ENCODE measurements at places on chromosomes 13 and 19.

GRCh38 chr13:31046711-31047279, 114.3 kb downstream of the TEX26 start:
- DNase-seq: no peak

- no peak for DNase-seq
Measured at GRCh38 chr19:45245826-45246225, 619 bp upstream of the EXOC3L2 start.

GRCh38 chr19:15640294-15640903, at the start of gene CYP4F3:
TSS of gene CYP4F3 (plus strand) at chr19:15640897. CDS start at chr19:15641416, 519 bp downstream.
- DNase-seq: no peak

- no peak for DNase-seq
Measured at GRCh38 chr19:38942471-38943181, 11.9 kb downstream of the MRPS12 start.

DNA sequence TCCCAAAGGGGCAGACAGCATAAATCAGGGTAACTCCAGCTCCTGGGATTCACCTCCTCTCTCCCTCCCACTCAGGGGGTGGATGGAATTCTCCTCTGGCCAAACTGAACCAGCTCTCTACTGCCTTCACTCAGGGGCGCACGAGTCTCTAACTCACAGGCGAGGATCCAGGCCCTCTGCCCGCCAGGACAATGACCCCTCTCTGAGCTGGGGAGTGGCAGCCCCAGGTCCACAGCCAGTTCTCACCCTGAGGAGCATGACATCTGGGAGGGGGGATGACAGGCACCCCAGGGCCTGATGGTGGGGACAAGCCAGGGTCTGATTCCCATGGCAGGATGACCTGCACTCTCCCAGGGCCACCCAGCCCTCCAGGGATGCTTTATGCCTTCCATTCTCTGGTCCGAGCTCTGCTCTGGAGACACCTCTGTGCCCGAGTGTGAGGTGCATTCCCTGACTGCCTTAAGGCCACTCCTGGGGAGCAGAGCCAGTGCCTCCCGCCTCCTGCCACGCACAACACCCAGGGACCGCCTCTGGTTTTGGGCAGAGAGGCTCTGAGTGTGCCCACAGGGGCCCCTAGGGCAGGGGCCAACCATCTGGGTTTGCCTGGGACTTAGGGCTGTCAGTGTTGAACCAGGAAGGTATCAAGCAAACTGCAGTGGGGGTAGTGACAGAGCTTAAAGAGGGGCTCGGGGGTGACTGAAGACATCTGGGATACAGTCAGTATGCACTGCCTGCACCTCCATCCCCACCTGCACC, 66.2 kb downstream of the GNG7 start:
- no peak for DNase-seq

DNA sequence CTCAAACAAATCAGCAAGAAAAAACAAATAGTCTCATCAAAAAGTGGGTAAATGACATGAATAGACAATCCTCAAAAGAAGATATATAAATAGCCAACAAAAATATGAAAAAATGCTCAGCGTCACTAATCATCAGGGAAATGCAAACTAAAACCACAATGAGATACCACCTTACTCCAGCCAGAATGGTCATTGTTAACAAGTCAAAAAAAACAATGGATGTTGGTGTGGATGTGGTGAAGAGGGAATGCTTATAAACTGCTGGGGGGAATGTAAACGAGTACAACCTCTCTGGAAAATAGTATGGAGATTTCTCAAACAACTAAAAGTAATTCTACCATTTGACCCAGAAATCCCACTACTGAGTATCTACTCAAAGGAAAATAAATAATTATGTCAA, 239.2 kb upstream of the RFC3 start:
- no peak for DNase-seq

DNA sequence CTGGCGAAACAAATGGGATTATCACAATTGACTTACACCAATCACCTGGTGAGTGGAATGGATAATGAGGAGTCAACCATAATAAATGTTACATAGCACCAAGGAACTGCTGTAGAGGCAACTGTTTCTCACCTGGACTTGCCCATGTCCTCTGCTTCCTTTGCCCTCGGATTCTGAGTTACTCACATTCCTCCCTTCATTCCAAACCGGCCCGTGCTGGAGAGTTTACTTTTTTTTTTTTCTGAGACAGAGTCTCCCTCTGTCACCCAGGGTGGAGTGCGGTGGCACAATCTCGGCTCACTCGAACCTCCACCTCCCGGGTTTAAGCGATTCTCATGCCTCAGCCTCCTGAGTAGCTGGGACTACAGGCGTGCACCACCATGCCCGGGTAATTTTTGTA, 41.5 kb upstream of the TSC22D1 start:
- no peak for DNase-seq

DNA sequence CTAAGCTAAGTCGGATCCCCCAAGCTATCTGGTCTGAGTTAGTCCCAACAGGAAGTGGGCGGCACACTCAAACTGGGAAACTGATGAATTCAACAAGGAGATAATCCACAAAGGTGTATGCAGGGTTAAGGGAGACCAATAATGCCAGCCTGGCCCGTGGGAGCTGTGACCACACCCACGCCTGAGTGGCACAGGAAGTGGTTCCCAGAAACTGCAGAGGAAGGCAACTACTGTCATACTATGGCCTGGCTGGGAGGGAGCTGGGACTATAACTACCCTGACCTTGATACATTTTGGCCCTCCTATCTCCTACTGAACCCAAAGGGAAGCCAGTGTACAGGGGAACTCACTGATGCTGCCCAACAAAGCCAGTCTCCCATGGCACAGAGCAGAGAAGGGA, 85.5 kb upstream of the TDRD3 start:
- no peak for DNase-seq

GRCh38 chr13:107942030-107942617, 273.2 kb downstream of the LIG4 start:
- DNase-seq: no peak

DNA sequence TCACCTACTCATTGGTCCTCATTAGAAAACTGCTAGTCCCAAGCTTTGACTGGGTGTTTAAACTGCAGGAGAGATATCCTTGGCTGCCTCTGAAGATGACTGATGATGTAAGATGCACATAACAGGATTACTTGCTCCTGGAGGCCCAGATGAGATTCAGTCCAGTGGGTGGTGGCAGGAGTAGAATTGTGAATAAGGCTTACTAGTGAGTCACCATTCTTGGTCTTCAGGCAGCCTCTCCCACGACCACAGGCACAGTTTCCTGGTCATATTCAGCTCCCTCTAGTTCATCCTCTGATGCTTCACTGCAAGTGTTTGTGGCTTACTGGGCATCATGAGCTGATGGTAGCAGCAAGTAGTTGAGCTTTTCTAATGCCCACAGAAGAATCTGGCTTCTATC, 12.1 kb downstream of the SERTM1 start:
- DNase-seq: no peak

DNA sequence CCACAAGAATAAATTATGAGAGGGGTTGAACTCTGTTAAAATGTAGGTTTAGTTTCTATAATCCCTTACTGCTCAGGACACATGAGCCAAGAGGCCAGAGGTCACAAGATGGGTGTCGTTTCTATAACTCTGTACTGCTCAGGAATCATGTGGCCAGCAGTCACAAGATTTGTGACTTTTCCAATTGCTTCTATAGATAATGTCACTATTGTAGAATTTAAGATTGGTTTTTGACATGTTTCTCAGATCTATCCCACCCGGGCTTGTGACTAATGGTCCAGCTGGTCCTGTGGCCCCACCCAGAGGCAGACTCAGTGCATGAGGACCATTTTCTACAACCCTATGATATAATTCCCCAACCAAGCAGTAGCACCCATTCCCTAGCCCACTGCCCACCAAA, 662.0 kb upstream of the KLF12 start:
- no peak for DNase-seq

DNA sequence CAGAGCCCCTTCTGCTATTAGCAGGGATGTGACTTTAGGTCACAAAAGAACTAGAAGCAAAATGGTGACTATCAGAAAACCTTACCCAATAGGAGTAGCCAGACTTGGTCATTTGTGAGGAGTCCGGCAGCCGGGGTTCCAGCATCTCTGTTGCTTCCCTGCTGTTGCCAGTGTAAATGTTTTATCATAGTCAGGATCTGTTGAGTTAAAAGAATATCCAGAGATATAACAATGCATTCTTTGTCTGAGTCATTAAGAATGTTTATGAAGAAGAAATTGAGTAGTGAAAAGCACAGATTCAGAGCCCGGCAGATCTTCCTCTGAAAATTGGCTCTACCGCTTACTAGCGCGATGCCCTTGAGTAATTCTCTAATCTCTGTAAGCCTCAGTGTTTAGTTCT, 84.2 kb downstream of the COL4A2 start:
- no peak for DNase-seq

DNA sequence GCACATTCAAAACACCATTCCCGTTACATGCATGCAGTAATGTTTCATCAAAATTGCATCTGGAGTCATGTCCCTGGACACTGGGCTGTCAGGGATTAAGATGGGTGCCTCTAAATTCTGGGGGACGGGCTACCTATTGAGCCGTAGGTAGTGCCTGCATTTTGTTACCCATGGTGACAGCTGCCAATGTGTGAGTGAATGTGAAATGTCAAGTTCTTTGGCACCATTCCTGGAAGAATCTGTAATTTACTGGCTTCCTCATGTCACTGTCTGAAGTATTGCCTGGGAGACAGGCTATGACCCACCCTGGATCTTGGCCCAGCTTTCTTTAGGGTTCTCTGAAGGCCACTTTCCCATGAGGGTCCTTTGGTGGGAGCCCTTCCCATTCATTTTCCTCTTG, 266.1 kb downstream of the TSHZ3 start:
- no peak for DNase-seq

GRCh38 chr19:39405261-39405957, 1.2 kb upstream of the ZFP36 start:
- DNase-seq: no peak

DNA sequence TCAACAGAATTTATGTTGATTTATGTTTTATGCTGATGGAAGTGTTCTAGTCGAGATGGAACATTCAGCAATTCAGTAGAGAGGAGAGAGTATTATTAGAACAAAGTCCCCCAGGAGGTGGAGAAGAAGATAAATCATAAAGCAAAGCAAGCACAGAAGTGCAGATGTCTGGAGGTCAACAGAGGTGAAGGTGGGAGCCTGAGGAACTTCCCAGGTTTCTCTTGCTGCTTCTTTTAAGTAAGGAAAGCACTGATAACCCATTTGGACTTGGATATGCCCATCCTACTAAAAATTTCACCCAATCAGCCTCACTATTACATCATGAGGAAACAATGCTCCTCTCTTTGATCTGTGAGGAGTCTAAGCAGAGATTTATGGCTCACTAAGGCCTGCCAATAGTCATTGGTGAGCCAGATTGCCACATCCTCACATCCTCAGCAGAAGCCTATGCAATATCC, 98.8 kb downstream of the EPSTI1 start:
- no peak for DNase-seq

DNA sequence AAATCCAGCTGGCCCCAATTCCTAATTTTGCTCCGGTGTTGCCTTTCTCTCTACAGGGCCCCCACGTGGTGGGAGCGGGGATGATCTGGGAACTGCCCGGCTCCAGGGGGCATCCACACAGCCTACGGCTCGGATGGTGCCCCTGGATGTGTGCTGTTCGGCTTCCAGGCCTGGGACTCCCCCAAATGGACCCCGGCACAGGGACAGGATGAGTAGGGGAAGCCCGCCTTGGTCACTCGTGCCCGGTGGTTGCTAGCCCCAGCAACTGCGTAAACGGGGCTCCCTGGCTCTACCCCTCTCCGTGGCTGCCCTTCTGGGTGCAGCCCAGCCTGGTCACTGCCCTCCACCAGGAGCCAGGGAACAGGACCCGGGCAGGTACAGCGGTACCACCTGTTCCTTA, 111.5 kb downstream of the TEX26 start:
- no peak for DNase-seq

DNA sequence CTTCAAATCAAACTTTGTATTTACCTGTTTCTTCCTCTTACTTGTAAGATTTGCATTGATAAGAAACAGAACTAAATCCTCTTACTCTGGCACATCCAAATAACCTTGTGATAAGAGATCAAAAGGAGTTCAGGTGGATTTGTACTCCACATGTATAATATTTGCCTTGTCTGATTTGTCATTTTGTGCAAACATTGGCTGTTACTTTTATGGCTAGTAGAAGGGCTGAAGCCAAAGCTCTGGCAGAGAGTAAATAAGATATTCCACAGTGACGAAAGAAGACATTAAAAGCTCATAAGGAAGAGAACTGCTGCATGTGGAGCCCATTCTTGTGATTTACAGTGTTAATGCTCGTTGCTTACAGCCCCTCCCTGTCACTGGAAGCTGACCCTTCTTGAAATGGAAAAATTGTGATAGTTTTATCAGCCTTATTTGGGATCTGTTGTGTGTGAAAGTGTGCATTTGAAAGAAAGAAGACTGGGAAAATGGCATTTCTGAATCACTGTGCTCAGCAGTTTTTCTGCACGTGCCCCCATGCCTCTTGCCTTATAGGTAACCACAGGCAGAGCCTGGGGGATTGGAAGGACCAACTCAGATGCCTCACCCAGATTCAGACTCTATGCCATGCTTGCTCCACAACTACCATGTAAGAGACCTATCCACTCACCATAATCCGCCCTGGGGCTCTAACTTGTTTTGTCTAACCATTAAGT, 68.2 kb downstream of the OXGR1 start:
- no peak for DNase-seq

DNA sequence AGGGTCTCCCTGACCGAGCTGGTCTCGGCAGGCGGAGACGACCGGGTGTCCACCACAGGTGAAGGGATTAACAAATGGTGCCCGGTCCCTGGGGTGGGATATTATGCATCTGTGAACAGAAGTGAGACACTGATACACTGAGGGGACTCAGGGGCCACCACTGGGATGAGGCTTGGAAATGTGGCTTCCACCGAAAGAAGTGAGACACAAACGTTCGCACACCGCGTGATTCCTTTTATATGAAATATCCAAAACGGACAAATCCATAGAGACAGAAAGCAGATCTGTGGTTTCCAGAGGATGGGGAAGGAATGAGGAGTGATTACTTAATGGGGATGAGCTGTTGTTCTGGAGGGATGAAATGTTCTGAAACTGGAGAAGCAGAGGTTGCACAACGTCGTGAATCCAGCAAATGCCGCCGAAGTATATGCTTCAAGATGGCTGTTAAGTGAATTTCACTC, 47.5 kb downstream of the C13orf46 start:
- no peak for DNase-seq

- DNase-seq: no peak
Measured at GRCh38 chr19:51948975-51949374, 21.7 kb downstream of the ZNF613 start.

DNA sequence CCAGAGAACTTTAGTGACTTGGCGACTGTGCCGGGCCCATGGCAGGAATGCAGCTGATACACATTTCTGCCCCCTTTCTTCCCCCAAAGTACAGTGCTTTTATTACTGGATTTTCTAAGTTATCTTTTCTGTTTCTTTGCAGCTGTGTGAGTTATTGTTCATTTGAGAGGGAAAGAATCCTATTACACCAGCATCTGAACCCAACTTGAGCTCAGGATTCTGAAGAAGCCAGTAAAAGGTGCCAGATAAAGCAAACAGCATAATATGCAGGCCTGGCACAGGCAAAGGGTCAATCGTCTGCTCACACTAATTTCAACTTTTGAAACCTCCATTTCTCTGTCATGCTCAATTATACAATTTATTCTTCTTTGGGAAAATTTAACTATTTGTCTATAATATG, 93.9 kb downstream of the DOCK9 start:
- DNase-seq: no peak

Data from GM12892 (cell line).